ENCODE measurements at places on chromosomes 1 and 21.

- DNase-seq, result no peak
These were observed 1126.6 kb downstream of the BRINP3 start for GRCh38 chr1:189350983-189351616.

GRCh38 chr1:195122497-195122896 is 1485.7 kb downstream of the KCNT2 start:
- no peak for DNase-seq

DNA sequence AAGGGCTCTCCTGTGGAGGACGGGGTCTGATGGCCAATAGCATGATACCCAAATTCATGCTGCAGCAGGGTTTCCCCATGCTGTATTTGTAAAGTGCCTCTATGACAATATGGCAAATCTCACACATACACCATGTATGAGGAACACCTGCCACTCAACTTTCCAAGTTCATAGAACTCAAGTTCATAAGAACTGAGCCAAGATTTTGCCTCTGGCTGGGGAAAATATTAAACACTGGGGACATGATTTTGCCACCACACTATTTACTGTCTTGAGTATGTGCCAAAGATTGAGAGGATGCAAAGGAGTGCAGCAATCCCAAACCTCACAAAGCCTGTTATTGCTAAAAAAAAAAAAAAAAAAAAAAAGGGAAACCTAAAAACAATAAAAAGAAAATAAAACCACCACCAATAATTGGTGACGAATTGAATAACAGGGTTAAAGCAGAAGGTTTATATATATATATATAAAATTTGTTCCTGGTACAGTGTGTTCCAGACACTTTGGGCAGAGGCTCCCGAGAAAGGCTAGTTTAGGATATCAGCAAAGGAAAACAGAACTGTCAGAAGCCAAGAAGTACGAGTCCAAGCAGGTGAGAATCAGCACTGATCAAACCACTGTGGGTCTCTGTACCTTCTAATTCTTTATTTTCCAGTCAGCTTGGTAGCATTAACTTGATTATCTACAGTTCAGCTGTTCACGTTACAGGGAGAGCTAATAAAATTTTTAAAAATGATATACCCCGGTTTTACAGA is 24.3 kb downstream of the ZBTB21 start:
- DNase-seq, result no peak

DNA sequence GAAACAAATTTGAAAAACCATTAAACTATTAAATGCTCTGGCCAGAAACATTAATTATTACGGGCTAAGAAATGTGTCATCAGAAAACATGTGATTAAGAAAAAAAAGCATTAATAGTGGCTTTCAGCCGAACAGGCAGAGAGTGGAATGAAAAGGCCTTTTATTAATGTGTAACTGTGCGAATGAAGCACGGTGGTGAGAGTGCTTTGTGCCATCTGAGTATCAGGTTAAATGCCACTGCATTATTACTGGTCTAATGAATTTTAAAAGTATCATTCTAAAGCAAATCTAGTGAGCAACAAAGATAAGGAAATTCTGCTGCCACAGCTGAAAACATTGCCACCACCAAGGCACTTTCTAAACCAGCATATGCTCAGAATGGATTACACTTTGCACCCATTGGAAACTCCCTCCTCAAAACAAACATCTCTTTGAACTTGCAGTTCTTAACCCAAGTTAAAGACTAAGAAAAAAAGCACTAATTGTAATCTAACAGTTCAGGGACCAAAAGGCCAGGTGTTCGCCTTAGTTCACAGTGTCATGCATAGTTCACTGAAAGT is 30.0 kb upstream of the SSX2IP start:
- DNase-seq, result no peak

DNA sequence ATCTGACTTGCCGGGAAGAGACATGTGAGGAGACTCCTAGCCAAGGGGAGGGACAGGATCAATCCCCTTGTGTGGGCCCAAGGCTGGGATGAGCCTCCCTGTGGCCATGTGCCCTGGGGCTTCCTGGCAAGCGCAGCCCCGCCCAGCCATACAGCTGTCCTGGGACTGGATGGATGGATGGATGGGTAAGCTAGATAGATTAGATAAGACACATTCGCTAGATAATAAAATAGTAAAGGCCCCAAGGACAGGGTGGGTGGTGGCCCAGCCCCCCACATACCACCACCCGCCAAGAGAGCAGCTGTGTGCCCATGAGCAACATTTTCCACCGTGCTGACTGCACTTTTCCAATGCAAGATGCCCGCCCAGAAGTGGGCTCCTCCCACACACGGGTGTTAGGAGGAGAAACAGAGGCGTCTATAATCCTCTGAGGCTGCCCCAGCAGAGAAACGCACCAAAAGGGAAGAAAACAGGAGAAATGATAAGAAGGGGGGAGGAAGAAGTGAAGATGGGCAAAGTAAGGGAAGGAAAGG is 25.1 kb downstream of the ZBTB17 start:
- peak; percentile 37 for DNase-seq

DNA sequence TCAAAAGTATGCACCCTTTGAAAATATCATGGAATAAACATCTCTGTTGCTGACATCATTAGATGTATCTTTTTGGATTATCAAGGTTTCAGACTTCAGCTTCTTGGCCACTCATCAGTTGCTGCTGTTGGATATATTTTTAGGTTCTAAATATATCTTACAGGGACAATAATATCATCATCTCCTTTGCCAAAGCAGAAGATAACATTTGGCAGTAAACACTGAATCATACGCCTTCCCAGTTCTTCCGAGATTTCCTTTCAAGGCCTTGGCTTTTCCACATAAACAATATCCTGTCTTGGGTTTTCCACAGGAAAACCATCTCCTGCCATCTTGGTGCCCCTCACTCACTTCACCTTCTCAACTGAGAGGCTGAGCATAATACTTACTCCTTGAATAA is 39.3 kb downstream of the RGS7 start:
- DNase-seq, result no peak

- no peak for DNase-seq
These were observed 336.2 kb downstream of the SETD4 start for GRCh38 chr21:35724156-35724555.

GRCh38 chr1:54309631-54310366 is 96.4 kb downstream of the SSBP3 start:
- DNase-seq, result no peak

GRCh38 chr1:82845866-82846265 is 1045.1 kb downstream of the ADGRL2 start:
- no peak for DNase-seq

GRCh38 chr1:189131576-189131975 is 1346.1 kb downstream of the BRINP3 start:
- no peak for DNase-seq

DNA sequence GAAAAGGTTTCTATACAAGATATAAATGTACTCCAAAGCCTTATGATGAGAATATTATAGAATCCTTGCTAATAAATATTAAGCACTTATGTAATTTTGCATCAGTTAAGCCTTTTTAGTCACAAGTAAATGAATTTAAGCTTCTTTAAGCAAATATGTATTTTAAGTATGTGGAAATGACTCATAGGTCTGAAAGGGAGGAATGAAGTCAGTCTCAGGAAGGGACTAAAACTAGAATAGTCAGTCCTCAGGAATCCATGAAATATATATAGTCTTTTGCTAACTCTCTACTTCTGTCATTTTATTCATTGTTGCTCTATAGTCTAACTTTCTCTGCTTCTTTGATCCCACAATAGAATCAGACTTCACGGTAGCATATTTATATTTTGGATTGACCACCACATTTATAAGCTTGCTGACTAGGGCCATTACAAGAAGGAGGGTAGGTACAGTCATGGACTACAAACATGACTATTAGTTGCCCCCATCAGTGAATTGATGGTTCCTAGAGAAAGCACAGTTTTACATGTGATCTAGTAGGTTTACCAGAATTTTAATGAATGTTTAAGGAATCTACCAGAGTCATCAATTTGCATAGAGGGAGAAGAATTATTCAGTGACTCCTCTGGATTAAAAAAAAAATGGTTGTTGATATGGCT is 20.2 kb upstream of the RABGGTB start:
- DNase-seq, result no peak

All from stimulated activated CD8-positive, alpha-beta memory T cell treated with anti-CD3 and anti-CD28 coated beads, Interleukin-4, amount 100 ng/mL, for 1 hour (primary cell).